ENCODE measurements at places on chromosomes 12 and 14.

GRCh38 chr14:54674046-54674741, 107.3 kb downstream of the SAMD4A start:
- DNase-seq = no peak

DNA sequence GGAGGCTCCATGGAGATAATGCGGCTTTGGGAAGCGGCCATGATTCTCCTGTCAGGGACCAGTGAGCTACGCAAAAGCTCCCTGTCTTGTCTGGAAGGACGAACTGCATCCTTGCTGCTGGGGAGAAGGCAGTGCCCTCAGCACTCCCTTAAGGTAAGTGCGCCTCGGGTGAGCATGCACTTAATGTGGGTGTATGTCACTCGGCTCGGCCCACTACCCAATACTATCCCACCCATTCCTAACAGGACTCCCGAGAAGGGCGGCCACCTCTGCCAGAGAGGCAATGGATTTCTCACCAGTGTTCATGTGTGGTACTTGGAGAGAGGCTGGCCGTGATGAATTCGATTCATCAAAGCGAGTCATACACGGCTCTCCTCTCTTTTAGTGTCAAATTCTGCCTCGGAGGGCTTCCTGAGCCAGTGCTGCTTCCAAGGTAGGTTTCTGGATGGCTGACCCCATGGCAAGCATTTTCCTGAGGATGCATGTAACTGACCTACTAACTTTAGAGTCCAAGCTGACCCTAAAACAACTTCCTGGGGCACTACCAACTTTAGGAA, 151.7 kb upstream of the RTL1 start:
- DNase-seq = no peak

DNA sequence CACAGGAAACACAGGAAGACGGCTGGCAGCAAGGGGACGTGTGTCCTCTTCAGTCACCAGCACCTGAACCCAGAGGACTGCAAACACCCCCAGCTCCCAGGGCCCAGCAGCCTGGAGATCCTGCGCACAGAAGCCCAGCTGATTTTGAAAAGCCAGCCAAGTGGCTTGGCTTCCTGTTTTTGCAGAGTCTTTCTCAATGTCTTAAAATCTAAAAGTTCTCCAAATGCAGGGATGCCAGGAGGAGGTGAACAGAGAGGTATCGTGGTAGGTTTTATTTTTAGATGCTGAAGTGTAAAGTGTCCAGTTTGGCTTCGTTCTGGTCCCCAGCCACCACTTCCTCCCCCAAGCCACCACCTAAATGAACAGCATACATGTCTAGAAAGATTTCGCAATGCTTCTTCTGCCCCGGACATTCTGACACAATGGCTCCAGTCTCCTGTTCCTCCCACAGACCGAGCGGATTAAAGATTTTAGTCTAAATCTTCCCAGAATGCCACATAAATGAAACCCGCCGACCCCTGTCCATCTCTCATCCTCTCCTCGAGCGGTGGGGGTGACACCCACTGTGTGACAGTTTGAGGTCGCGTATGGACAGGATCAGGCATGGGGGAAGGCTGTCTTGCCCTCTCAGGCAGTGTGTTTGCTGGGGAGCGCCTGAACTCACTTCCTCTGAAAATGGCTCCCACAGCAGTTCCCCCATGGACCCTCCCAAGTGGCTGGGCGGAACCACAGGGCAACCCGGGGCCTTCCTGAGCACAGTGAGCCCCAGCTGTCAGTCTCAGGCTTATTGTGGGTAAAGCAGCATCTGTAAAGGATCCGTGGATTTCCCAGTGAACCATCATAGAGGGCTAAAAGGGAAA, 41.6 kb downstream of the ITPK1 start:
- no peak for DNase-seq

DNA sequence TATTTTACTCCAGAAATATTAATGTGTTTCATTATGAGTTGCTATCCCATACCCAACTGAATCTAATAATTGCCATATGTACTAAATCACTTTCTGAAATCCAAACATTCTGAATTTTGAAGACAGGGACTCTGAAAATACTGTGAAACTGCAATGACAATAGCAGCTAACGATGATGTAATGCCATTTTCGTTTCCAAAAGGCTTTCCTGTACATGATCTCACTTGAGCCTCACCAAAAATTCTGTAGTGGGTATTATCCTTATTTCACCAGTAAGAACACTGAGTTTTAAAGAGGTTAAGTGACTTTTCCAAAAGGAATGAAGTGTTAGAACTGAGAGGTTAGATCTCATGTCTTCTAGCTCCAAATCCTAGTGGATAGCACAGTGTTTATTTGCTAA, 133.3 kb downstream of the FLRT2 start:
- DNase-seq = no peak

DNA sequence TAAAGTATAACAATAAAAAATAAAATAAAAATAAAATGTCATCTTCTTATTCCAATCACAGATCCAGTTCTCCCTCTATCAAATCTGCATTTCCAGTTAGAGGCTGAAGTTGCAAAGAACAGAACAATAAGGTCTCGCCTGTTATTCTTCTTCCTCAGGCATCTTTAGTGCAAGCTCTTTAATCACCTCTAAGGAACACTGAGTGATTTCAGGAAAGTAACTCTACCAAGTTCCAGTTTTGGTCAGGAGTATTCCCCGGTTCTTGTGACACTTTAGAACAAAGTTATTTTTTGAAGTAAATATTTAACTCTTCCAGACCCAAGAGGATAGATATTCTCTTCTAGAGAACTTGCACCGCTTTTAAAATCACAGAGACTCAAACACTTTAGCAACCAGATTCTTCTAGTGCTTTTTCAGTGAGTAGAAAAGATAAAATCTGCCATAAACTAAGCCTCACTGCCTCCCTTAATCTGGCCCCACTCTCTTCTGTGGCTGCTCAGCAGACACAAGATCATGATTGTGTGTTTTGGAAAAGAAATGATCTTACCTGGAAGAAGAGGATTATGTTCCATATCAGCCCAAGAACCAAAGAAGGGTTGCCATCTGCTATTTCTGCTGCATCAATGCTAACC, 57.9 kb upstream of the DICER1 start:
- no peak for DNase-seq

- DNase-seq = no peak
These were observed 161.6 kb downstream of the PLCZ1 start for GRCh38 chr12:18576104-18576626.

DNA sequence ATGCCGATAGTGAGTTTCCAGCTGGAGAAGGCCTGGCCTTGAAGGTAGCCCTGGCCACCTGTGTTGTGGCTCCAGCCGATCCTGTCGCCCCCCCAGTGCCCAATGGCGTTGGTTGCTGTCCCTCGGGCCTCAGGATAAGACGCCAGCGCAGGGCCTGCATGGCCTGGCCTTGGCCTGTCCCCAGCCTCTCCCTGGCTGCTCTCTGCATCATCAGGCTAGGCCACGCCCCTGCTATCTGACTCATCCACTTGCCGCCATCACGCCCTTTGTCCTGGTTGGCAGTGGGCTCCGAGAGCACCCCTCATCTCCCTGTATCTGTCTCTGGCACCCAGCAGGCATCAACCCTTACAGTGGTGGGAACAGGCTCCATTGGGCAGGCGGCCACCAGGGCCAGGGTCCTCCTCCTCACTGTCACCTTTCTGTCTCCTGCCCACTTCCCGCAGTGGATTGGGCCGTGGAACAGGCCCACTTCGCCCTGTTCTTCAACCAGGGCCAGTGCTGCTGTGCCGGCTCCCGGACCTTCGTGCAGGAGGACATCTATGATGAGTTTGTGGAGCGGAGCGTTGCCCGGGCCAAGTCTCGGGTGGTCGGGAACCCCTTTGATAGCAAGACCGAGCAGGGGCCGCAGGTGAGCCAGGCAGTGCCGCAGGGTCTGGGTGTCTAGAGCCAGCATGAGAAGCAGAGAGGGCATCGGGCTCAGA, 25.6 kb downstream of the ALDH2 start:
- no peak for DNase-seq

DNA sequence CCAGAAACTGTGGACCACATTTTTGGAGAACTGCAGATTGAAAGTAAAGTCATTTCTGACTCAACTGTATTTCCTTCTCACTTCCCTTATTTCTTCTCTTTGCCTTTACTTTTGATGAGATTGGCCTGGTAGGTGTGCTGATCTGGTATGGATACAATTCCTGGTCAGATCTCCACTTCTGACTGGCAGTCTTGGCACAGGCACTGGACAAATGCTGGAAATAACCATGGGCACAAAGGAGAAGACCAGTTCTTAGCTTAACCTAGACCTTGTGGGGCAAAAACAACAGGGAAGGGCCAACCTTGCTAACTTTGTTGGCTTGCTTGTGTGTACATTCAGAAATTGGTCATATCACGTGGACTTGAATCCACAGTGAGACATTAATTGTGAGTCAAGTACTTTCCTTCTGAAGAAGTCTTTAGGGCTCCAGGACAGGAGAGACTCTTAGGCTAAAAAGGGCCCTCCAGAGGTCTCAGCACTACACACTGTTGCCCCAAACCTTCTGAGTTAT, 75.0 kb downstream of the DIP2B start:
- DNase-seq = no peak

- no peak for DNase-seq
These were observed 136.9 kb downstream of the SLC38A1 start for GRCh38 chr12:46131732-46132469.

GRCh38 chr12:42141981-42142606, 2.6 kb downstream of the GXYLT1 start:
- DNase-seq = no peak

GRCh38 chr12:88681271-88681670, 101.0 kb upstream of the KITLG start:
- no peak for DNase-seq

DNA sequence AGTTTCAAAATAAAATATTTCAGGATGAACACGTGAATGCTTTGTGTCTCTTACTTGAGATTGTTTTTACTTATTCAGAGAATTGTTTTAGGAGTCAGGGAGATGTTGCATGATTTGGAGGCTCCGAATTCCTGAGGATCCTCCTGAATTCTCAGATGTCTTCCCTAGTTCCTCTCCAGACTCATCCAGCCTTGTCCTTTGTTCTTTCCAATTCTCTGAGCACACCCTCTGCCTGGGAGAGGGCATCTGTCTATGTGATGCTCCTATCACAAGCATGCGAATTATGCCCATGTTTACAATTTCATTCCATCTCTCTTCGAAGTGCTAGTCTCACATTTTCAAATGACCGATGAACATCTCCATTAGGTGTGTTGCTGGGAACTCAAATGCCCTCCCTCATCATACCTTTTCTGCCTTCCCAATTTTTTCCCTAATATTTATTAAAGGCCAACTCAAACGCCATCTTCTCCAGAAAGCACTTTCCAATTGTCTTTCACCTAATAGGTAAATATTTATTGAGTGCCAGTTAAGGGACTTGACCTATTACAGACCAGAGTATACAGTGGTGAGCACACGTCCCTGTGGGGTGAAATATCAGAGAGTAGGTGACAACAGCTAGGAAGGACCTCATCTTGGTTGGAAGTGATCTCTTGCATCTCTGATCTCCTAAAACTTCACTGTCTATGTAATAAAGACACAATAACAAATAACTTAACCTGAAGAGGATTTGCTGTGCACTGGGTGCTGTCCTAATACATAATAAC, 64.4 kb downstream of the ARF6 start:
- no peak for DNase-seq

DNA sequence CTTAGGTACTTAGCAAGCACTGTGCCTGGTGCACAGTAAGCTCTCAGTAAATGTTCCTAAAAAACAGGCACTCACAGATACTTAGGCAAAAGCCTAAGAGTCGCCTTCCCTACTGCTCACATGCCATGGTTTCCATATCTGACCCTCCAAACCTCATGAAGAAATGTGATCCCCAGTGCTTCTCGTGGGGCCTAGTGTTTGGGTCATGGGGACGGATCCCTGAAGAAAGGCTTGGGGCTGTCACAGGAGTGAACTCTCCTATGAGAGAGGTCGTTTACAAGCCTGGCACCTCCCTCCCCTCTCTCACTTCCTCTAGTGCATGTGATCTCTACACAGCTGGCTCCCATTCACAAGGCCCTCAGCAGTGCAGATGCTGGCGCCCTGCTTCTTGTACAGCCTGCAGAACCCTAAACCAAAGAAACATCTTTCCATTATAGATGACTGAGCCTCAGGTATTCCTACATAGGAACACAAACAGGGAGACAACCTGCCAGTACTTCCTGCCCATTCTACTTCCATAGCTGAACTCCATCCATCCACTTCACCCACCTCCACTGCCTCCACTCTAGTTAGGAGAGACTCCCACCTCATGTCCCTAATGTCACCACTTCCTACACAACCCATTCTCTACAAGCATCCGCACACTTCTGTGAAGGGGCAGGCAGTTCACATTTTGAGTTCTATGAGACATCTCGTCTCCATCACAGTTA, 2.9 kb downstream of the SLC15A4 start:
- DNase-seq = no peak

DNA sequence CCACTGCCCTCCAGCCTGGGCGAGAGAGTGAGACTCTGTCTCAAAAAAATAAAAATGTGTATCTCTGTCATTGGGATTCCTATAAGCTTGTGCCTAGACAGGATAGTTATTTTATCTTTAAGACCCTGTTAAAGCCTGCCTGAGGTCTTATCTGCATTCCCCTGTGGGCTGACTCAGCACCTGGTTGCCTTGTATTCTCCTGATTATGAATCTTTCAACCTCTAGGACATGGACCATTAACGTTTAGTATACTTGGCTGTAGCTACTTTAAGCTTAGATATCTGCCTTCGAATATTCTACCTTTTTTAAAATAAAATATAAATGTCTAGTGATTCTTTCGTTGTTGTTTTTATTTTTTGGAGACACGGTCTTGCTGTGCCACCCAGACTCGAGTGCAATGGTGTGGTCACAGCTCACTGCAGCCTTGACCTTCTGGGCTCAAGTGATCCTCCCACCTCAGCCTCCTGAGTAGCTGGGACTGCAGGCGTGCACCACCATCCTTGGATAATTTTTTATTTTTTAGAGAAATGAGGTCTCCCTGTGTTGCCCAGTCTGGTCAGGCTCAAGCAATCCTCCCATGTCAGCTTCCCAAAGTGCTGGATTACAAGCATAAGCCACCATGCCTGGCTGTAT, 41.3 kb downstream of the RESF1 start:
- DNase-seq = no peak

DNA sequence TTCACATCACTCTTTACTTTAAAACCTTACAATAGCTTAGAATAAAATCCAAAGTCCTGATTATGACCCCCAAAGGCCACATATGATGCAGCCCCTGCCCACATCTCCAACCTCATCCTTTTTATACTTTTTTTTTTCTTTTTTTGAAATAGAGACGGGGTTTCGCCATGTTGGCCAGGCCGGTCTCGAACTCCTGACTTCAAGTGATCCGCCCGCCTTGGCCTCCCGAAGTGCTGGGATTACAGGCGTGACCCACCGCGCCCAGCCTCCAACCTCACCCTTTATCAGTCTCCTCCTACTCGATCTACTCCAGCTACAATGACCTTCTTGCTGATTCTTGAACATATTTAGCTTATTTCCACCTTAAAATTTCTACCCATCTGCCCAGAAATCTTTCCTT, 1.2 kb upstream of the MAPKAPK5 start:
- no peak for DNase-seq

- no peak for DNase-seq
These were observed 16.4 kb downstream of the NOC4L start for GRCh38 chr12:132160601-132161035.

GRCh38 chr14:74245292-74245691, 6.0 kb downstream of the VSX2 start:
- DNase-seq = no peak

- no peak for DNase-seq
These were observed 100.4 kb downstream of the RFLNA start for GRCh38 chr12:124395284-124395752.

- no peak for DNase-seq
These were observed 281.8 kb upstream of the SOX5 start for GRCh38 chr12:24231298-24231697.

- no peak for DNase-seq
These were observed 81.5 kb downstream of the NTF3 start for GRCh38 chr12:5513406-5513805.

GRCh38 chr12:76859611-76860010, 19.2 kb downstream of the CSRP2 start:
- DNase-seq = no peak
